Cerebellar cortex (tissue), 1 donor: ENCODE measurements at places on chromosomes 4 and X.

- no peak for DNase-seq
Measured at GRCh38 chr4:186040316-186040715, 28.6 kb upstream of the TLR3 start.

DNA sequence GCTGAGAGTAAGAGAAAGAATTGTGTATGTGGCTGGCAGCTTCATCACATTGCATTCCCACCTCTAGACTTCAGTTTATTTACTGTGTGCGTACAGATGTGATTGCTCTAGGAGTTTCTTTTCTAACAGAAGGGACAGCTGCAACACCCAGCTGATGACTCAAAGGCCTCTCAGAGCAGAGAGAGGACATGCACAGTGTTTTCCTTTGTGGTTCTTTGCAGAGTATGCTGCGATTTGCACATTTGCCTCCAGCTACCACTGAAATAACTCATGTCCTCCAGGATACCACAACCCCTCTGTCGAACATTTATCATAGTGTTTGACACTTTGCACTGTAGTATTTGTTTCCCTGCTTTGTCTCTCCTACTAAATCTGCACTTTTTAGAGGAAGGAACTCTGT is 294.1 kb downstream of the STIM2 start:
- DNase-seq: no peak

- no peak for DNase-seq
Measured at GRCh38 chr4:172073590-172073989, 260.4 kb downstream of the GALNTL6 start.

DNA sequence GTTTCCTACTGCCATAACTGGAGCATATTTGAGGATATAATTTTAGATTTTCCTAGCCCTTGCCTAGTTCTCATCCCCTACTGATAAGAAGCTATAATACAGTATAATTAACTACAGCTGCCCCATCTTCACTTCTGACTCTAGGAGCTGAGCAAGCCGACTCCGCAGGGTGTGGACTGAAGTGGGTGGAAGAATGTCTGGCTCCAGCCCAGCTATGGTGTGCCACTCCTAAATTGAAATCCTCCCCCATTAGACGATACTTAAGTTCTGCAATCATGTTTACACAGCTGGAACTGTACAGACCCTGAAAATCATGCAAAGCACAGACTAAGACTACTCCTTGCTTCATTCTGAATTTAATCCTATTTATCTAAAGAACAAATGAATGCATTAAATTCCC is 93.1 kb downstream of the PCDH19 start:
- no peak for DNase-seq

DNA sequence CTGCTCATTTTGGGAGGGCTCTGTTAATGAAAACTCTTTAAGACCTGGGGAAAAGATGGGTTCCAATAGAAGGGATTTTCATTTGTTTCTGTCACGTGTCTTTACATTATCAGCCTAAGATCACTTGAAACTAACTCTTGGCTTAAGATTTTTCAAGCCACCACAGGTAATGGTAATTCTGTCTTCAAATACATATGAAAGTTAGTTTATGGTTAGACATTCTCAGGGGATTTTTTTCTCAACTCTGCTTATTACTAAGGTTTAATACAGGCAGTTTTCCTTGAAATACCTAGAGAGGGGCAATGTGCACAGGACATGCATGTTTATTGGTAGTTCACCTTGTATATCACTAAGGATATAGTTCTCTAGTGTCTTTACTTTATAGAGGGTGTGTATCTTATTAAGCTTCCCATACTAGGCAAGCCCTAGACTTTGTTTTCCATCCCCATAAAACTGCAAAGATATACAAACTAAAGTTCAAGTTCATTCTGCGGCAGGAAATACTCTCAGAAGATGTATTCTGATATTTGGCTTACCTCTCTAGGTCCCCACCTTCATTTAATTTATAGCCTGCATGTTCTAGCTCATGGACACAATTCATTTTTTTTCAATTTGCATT is 38.2 kb upstream of the MYOZ2 start:
- no peak for DNase-seq

DNA sequence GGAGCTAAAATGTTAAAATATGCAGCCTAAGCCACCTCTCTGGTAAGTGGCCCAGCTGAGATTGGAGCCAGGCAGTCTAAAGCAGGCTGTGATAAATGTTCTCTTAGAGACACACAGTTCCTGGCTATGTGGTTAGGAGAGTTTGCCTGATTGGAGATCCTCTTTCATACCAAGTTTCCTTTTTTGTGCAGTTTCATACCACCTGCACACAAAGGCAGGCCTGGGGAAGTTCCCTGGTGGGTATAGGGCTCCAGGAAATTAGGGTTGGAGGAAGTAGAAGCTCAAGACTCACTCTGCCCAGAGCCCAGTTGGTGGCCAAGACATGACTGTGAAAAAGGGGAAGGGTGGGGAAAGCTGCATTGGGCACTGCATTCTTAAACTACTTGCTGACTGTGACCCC is 16.9 kb downstream of the CYBB start:
- DNase-seq: no peak

GRCh38 chr4:41989994-41990364 is 351 bp upstream of the SLC30A9 start:
- DNase-seq: no peak

DNA sequence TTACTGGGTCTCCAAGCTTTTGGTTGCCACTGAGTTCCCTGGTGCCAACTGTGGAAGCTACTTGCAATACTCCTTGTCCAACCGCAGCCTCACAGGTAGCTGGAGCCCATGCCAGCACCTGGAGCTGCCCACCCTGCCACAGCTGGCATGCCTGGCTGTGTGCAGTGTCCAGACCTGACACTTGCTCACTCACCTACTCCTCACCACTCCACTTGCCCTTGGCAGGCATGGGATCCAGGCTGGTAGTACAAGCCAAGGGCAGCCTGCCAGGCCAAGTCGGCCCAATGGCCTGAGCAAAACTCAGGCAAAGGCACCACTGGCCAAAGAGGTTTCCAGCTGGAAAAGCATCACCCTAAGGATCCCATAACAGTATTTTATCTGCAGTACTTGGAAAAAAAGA is 246.3 kb downstream of the PDGFC start:
- no peak for DNase-seq

DNA sequence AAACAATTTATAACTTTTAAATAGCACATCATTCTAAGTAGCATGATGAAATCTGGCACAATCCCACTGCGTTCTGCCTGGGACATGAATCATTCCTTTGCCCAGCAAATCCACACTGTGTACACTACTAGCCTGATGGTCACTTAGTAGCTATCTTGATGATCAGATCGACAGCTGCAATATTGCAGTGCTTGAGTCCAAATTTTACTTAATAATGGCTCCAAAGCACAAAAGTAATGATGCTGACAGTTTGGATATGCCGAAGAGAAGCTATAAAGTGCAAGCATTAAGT is 86.6 kb upstream of the NPNT start:
- DNase-seq: no peak

- no peak for DNase-seq
Measured at GRCh38 chr4:186689476-186689875, 34.2 kb downstream of the FAT1 start.

DNA sequence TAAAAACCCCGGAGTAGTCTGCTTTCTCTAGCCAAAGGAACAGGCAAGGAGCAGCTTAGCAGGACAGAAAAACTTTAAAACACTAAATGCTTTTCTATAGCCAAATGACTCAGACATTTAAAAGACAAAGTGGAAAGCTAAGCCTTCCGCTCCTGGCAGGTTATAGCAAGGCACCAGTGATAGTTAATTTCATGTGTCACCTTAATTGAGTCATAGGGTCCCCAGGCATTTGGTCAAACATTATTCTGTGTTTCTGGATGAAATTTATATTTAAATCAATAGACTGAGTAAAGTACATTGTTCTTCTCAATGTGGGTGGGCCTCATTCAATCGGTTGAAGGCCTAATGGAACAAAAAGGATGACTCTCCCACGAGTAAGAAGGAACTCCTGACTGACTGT is 885.7 kb upstream of the ADGRL3 start:
- no peak for DNase-seq

GRCh38 chr4:113080050-113080449 is 30.6 kb downstream of the ANK2 start:
- DNase-seq: no peak

DNA sequence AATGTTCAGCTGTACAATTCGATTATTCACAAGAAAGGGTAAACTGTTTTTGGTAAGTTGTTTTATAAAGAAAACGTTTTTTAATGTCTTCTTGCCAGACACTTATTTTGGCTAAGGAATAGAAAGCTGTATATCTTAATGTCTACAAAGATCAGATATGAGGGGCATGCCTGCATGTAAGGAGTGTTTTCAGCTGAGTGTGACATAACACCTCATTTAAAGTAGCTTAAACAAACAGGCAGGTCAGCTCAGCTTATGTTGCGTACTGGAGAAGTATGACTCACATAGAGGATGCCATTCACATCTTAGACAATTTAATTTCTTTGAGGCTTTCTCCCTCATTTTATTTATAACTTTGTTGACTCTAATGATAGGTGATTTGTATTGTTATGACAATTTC is 30.4 kb downstream of the LAMTOR3 start:
- DNase-seq: no peak

DNA sequence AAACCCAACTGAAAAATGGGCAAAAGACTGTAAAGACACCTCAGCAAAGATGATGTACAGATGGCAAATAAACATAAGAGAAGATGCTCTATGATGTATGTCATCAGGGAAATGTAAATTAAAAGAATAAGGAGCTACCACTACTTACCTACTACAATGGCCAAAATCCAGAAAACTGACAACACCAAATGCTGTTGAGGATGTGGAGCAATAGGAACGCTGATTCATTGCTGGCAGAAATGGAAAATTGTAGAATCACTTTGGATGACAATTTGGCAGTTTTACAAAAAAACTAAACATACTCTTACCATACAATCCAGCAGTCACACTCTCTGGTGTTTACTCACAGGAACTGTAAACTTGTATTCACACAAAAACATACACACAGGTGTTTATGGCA is 222.3 kb upstream of the LDB2 start:
- DNase-seq: no peak

DNA sequence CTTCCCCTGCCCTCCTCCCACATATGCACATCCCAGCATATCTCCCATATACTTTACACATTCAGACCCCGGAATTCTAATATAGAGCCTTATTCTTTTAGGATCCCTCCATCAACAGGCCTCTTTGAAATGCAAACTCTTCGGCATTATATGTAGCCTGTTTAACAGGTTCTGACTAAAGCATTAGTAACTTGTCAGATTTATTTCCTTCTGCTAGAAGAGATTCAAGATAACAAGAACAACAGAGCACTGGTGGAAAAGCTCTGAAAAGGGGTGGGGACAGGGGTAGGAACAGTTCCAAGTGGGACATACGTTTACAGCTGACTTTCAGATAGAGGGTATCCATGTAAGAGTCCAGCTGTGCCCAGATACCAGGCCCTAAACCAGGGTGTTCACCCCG is 31.7 kb upstream of the PRPS1 start:
- DNase-seq: no peak

- no peak for DNase-seq
Measured at GRCh38 chrX:110915111-110915510, 119.5 kb upstream of the CHRDL1 start.

DNA sequence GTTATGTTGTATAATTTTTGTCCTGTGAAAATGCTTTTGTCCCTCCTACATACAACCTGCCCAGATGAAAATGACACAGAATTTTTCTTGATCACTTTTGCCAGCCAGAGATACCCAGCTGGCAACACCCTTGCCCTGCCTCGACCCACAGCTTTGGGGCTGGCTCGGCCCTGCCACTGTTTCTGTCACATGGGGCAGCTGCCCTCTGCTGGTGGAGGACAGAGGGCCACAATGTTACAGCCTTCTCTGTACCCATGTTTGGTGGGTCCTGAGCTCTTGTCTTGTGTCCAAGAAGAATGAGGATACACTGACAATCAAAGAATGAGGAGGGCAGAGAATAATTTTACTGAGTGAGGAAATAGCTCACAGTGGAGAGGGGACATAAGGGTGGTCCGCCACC is 31.1 kb downstream of the BMP15 start:
- no peak for DNase-seq

DNA sequence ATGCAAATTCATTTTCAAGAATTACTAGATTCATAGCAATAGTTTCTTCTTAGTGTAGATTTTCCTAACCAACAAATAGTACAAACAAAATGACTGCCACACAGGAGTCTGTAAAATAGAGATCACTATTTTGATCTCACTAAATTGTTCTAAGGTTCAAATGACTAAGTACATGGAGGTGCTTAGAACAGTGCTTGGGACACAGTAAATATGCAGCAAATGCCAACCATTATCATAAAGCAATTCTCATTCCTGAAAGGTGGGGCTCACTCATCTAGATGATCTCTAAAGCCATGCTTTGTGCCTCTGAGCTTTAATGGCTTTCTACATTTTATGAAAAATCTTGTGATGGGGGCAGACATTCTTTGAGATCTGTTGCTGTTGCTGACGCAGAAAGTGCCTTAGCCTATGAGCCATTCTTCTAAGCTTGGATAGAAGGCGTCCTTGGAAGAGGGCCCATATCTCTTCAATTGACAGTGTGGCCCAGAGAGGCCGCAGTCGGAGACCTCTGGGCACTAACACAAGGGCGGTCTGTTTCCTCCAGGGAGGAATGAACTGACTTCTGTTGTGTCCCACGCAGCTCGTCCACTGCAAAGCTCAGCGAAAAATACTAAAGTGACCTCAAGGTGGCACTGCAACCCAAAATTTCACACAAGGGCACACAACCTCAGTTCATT is 23.5 kb downstream of the TLR10 start:
- DNase-seq: peak; percentile 68

GRCh38 chr4:137083571-137084135 is 448.6 kb downstream of the PCDH18 start:
- DNase-seq: no peak

DNA sequence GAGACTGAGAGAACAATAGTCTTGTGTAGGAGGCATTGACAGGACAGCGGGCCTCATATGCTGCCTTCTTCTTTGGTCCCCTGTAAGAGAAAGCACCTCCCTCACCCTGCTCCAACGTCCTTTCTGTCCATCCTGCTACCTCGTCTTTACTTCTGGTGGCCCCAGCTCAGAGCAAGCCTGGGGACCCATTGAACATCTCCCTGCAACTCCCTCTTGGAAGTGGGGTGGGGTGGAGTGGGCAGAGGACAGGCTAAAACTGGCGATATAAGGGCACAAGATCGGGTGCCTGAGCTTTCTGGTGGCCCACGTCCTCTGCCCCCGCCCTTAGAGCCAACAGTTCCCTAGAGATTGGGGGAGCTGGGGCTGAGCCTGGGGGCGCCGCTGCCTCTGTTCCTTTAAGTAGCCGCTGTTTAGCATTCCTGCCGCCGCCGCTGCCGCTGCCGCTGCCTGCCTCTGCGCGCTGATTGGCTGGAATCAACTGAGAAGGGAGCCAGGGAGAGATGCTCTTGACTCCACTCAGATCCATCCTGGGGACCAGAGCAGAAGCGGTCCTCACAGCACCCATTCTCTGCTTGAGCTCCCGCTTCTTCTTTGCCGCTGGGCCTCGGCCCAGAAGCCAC is at the start of gene DLG3:
DLG3 (plus strand) TSS at position 510 of the 620 bp plus-strand sequence. CDS start 367 bp downstream, outside the sequence.
- DNase-seq: peak; percentile 77

DNA sequence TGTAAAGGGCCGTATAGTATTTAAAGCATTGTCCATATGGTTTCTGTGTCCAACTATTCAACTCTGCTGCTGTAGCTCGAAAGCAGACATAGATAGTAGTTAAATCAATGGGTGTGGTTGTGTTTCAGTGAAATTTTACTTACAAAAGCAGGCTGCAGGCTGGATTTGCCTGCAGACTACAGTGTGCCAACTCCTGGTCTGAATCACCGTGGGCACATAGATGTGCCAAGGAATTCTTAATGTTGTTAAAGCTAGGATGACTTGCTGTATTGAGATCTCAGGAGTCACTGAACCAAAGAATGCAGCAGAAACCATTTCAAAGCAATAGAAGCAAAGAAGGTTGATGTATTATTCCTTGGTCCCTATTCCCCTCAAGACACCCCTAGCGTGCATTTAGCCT is 379.0 kb downstream of the STIM2 start:
- no peak for DNase-seq

- peak; percentile 31 for DNase-seq
Measured at GRCh38 chr4:121696170-121696580, 605 bp downstream of the ANXA5 start.
